NCI-H748 treated with DMSO at 0.1 percent for 48 hours (cell line): ENCODE measurements at places on chromosomes 13 and 19.

DNA sequence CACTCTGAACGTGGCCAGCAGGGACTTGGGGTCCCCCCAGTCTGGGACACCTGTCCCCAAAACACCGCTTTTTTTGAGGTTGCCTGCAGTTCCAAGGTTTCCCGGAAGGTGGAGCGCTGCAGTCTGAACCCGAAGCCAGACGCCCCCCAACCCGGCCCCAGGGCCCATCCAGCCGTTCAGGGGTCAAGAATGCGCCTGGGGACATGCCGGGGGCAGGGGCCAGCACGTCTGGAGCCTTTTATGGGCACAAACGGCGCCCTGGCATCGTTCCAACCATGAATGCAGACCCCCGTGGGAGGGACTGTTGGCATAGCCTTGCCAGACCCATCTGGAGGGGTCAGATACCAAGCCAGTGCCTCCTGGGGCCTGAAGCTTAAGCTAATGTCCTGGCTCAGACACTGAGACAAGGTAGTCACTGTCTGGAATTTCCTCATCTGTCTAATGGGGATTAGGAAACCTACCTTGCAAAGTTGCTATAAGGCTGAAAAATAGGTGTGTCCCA, 6.9 kb downstream of the S1PR5 start:
- no peak for DNase-seq

DNA sequence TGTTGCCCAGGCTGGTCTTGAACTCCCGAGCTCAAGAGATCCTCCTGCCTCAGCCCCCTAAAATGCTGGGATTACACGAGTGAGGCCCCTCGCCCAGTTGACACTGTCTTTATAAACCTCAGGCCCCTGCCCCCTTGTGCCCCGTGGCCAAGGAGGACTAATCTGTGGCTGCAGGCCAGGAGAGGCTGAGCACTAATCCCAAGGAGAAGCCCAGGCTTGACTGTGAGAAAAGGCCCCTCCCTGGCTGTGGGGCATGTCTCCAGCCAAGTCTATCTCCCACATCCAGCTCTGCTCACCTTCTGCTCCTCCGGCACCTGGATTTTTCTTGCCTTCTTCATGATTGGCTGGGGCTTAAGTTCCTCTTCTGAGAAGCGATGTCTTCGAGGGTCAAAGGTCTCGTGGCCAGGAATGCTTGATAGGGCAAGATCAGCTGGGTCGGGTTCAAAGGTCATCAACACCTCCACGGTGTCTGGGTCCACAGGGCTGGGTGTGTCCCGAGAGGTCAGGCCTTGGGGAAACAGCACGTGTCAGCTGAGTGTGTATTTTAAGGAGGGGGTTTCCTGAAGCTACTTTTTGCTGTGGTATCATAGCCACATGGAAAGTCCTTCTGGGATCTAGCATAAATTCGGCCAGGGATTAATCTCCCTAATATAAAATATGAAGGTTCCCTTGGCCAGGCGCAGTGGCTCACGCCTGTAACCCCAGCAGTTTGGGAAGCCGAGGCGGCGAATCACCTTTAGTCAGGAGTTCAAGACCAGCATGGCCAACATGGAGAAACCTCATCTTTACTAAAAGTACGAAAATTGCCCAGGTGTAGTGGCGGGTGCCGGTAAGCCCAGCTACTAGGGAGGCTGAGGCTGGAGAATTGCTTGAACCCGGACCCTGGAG, 3.8 kb downstream of the DBP start:
- DNase-seq: no peak

DNA sequence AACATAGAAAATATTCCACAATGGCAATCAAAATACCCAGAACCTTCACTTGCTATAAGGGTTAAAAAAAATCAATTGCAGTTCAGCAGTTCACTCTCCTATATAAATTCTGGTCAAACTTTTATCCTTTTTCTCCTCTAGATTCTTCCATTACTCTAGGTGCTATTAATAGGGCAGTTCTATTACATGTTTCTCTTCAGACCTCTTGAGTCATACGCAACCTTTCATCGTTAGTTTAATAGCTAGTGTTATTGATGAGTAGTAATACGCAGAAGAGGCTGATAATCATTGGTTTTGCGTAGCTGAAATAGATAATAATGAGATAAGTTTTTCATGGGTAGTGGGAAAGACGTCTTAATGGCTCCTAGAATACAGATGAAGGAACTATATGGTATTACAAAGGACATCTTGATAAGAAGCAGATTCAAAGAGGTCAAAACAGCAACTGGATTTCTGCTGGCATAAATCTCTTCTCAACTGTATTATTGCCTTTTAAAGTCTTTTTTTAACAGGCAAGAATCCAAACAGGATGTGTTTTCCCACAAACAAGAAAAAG, 118.3 kb upstream of the STARD13 start:
- no peak for DNase-seq

- DNase-seq: no peak
Observed at GRCh38 chr19:6233827-6234511, 45.8 kb downstream of the MLLT1 start.

- no peak for DNase-seq
Observed at GRCh38 chr13:77325371-77325980, 1.4 kb downstream of the MYCBP2 start.

- no peak for DNase-seq
Observed at GRCh38 chr13:78028960-78029359, 110.3 kb upstream of the EDNRB start.
